ENCODE measurements at places on chromosomes 13 and 19.

GRCh38 chr13:33867472-33867871, 49.5 kb downstream of the RFC3 start:
- no peak for DNase-seq

- no peak for DNase-seq
These were observed 211.3 kb downstream of the PCCA start for GRCh38 chr13:100300243-100300642.

- no peak for DNase-seq
These were observed 14.9 kb downstream of the SERP2 start for GRCh38 chr13:44388427-44389059.

DNA sequence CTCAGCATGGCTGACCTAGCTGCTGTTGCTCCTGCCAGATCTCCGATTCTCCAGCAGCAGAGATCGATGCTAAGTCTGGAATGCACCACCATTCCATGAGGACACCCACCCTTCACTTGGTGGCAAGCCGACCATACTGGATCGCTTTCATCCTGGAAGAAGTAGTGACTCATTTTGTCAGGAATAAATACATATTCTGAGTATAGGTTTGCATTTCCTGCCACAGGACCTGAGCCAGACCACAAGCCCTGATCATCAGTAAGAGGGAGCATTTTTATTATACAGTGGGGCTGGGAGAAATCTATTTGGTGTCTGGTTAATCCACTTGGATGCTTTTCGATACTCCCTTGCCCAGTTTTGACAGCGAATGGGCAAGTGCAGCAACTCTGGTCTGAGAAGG, 10.9 kb upstream of the KCTD15 start:
- DNase-seq = no peak

GRCh38 chr13:97239306-97239705, 17.2 kb downstream of the MBNL2 start:
- no peak for DNase-seq

DNA sequence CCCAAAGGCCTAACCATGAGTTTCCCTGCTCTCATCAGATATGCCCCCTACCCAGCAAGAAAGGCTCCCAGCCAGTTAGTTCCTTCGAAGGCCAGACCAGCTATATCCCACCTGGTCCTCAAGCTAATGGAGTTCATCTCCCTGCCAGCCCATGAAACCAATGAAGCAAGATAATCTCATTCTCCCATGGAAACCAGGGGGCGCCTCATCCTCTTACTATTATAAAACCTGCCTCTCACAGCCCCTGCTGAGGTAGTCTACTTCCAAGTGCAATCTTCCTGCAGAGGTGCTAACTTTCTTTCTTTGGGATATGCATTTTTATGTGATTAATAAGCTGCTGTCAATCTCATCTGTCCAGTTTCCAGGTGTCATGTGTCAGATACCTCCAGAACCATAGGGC, 34.0 kb upstream of the ZNF573 start:
- no peak for DNase-seq

- no peak for DNase-seq
These were observed 48.6 kb downstream of the SCEL start for GRCh38 chr13:77584106-77584505.

- no peak for DNase-seq
These were observed 318.3 kb downstream of the IRS2 start for GRCh38 chr13:109468123-109468522.

GRCh38 chr19:49879243-49879963, 1.9 kb downstream of the TBC1D17 start:
- DNase-seq = no peak

DNA sequence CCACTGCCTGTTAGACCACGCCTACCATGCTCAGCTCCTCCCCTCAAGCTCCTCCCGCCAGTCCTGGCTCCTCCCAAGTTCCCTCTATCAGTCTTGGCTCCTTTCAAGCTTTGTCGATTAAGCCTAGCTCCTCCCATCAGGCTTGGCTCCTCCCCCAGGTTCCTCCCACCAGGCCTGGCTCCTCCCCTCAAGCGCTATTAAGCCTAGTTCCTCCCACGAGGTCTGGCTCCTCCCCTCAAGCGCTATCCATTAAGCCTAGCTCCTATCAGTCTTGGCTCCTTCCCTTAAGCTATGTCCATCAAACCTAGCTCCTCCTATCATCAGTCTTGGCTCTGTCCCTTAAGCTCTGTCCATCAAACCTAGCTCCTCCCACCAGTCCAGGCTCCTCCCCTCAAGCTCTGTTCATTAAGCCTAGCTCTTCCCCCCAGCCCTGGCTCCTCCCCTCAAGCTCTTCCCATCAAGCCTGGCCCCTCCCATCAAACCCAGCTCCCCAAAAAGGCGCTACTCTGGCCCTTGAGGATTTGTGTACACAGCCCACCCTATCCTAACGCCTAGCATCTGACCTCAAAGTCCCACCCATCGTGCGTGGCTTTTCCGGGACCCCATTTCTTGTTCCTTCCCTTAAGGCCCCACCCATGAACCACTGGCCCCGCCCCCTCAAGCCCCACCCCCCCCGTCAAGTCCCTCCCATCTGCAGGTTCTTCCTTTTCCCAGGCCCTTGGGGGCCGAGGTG, 10.0 kb downstream of the CAMSAP3 start:
- no peak for DNase-seq

DNA sequence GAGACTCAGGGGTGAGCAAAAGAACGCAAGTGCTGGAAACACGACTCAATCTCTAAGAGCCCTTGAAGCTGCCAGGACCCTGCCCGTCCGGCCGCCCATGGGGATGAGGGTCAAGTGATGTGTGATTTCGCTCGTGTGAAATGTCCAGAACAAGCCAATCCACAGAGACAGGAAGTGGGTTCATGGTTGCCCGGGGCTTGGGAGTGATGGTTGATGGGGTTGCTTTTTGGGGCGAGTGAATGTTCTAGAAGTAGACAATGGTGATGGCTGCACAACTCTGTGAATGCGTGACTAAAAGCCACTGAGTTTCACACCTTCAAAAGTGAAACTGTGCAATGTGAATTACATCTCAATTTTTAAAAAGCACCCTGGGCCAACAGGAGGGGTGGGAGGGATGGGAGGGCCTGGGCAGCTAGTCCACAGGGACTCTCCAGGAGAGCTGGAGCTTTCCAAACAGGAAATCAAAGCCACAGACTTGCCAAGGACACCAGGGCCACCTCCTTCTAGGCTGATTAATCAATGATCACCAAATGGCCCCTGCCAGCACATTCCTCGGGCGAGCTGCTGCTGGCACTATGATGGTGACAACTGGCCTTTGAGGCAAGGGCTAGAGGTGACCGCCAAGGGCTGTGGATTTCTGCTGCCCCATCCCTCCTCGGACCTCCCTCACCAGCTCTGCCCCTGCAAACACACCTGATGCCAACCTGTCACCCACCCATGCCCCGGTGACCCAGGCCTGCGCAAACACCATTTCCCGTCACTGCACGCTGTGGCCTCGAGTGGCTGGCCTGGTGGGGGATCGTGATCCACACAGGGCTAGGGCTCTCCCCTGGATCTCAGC, 14.0 kb downstream of the DPP9 start:
- DNase-seq = no peak

DNA sequence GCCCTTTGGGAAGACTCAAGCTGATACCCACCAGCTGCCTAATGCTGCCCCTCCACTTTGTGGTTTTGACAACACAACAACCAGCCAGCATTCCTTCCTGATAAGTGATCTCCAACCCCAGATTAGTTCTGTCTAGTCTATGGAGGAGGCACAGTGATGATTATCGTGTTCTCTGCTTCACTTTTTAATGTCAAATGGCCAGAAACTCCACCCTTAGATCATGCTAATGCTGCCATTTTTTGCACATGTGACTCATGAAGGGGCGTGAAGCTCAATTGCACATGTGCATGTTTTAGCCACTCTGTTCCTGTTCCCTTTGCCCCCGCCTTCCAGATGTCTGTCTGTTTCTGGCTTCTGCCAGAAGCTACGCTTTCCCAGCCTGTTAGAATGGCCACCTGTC, 199.8 kb downstream of the COG6 start:
- no peak for DNase-seq

DNA sequence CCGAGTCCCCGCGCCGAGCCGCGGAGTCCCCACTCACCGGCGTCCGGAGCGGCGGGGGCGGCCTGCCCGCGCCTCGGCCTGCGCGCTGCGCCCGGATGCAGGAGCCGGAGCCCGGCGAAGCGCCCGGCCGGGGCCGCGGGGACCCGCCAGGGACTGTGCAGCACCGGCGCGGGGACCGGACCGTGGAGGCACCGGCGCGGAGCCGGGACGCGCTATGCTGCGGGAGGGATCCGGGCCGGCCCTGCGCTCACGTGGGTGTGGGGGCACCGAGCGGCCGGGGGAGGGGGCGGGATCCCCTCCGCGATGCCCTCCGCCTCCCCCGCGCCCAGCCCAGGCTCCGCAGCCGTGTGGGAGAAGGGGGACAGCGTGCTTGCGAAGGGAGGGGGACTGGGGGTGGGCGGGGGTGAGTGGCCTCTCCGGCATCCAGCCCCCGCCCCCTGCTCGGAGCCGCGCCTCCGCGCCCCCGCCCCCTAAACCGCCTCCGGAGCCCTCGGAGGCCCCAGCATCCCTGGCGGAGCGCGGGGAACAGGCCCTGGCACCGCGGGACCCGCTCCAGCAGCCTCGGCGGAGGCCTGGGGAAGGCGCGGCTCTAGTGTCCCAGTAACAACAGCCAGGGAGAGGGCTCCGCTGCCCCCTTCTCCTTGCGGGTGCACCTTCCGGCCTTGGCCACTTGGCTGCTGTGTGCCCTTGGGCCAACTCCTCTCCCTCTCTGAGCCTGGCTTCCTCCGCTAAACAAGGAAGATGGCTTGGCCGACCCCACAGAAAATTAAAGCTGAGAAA, at the start of gene SLC1A6:
Gene SLC1A6 (minus strand): TSS at position 389 of the 780 bp plus-strand sequence. CDS start 6,954 bp downstream, outside the sequence.
- DNase-seq = no peak

- no peak for DNase-seq
These were observed 965 bp downstream of the TTC9B start for GRCh38 chr19:40217027-40217810.

DNA sequence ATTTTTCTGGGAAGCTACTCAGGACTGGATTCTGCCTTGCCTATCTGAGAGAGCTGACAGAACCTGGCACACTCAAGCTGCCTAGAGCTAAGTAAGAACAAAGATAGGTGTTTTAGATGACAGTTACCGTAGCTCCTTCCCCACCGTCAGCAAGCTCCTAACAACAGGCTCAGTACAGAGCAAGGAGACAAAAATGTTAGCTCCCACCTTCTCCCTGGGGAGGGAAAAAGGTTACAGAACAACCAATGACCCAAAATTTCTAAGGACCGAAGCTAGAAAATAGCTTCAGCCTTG, 1058.2 kb upstream of the PCDH20 start:
- no peak for DNase-seq

- peak; percentile 77 for DNase-seq
These were observed 593 bp downstream of the KEAP1 start for GRCh38 chr19:10502524-10503001.

- no peak for DNase-seq
These were observed 2753.0 kb downstream of the PCDH9 start for GRCh38 chr13:64477146-64477545.
